AG20443 (cell line): ENCODE measurements at places on chromosomes 16 and 17.

- DNase-seq: peak; percentile 75
Observed at GRCh38 chr17:4678448-4679026, 25.4 kb downstream of the PELP1 start.

- DNase-seq: no peak
Observed at GRCh38 chr17:45262516-45263476, 902 bp upstream of the SPATA32 start.

DNA sequence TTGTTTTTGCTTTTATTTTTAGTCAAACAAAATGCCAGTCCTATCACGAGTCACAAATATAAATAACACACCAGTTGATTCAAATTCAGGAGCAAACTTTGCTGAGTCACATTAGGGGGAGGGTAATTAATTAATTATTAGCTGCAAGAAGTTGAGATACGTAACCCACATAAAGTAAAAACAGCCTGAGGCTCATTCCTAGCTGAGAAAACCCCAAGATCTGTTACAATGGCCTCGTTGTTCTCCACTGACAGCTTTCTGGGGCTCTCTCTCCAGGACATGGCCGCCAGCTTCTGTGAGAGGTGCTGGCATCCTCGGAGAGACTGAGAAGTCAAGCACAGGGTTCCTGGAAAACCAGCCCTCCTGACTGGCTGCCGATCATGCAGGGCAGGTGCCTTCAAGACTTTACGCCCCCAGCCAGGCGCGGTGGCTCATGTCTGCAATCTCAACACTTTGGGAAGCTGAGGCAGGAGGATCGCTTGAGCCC, 11.1 kb downstream of the RAB40B start:
- DNase-seq: no peak

DNA sequence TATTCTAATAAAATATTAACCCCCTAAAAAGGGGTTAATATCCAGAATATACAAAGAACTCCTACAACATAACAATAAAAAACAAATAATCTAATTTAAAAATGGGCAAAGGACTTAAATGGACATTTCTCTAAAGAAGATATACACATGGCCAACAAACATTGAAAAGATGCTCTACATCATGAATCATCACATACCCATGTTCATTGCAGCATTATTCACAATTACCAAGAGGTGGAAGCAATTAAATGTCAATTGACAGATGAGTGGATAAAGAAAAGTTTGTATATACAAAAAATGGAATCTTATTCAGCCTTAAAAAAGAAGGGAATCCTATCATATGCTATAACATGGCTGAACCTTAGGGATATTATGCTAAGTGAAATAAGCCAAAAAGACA, 36.8 kb downstream of the CPD start:
- no peak for DNase-seq

- no peak for DNase-seq
Observed at GRCh38 chr17:28306954-28307401, 12.0 kb upstream of the TMEM97 start.

DNA sequence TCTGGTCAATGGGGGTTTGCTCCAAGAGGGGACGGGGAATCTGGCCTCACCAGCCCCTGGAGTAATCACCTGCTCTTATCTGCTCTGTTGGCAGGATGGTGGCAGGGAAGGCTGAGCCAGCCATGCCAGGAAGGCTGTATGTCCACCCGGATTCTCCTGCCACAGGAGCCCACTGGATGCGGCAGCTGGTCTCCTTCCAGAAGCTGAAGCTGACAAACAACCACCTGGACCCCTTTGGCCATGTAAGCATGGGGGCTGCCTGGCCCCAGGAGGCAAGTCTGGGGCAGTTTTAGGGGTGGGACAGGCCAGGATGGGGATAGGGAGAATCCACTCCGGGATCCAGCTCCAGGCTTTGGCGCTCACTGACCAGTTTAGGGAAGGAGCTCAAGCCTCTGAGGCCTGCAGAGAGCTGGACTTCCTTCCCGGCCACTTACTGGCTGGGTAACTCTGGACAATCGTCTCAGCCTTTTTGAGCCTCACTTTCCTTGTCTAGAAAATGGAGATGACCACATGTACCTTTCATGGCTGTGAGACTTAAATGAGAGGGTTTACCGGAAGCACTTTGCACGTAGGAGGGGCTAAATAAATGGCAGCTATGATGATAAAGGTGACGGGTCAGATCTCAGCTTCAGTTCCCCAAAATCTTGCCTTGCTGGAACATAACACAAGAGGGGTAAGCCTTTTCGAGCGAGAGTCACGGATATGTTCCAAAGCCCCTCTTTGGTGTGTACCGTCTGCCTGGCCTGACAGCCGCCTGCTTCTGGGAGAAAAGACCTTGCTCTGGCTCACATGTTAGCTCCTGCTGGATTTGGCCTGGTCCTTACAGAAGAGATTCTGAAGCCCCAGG, 15.4 kb downstream of the TBX4 start:
- DNase-seq: peak; percentile 64

DNA sequence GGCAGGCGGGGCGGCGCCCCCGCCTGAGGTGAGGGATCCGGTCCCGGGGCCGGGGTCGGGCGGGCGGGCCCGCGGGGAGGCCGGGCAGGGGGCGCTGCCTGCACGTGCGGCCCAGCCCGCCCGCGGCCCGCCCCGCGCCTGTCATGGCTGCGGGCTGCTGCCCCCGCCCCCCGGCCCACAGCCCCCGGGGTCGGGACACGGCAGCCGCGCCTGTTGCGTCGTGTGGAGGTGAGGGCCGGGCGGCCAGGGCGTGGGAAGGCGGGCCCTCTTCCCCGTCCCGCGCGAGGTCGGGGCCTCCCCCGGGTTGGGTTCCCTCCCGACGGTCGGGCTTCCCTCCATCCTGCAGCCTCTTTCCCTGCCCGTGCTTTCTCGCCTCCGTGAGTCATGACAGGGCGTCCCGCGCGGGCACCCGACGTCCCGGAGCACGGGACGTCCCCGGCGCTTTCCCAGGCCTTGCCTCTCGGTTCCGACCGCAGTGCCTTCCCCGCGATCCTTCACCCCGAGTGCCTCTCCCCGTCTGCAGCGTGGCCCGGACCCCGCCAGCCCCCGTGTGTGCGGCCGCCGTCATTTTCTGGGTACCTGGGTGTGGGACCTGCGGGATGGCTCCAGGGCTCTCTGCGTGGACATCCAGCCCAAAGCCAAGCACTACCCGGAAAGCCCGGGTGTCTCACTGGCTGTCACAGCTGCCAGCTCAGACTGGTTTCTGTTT, 76.7 kb downstream of the CHD9 start:
- peak; percentile 77 for DNase-seq

DNA sequence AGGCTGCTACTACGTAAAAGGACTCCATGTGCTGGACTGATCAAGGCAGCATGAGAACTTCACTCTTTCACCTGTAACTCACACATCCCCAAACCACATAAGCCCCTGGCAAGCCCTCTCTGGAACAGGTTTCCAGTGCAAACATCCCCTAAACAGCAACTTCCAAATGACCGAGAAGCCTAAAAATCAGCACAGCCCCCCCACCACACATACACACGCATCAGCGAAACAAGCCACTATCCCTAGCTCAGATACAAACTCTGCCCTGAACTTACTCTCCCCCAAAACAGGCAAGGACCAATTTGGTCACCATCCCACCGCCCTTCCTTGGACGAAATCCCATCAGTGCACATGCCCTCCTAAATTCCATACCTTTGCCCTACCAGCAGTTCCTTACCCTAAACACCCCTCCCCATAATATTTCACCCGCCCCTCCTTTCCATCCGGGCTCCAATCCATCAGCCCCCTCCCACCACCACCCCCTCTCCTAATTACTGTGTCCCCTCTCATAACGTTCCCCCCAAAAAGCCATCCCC, 735 bp downstream of the LSM12 start:
- DNase-seq: no peak

GRCh38 chr16:19919142-19919541, 34.5 kb upstream of the GPRC5B start:
- DNase-seq: no peak

DNA sequence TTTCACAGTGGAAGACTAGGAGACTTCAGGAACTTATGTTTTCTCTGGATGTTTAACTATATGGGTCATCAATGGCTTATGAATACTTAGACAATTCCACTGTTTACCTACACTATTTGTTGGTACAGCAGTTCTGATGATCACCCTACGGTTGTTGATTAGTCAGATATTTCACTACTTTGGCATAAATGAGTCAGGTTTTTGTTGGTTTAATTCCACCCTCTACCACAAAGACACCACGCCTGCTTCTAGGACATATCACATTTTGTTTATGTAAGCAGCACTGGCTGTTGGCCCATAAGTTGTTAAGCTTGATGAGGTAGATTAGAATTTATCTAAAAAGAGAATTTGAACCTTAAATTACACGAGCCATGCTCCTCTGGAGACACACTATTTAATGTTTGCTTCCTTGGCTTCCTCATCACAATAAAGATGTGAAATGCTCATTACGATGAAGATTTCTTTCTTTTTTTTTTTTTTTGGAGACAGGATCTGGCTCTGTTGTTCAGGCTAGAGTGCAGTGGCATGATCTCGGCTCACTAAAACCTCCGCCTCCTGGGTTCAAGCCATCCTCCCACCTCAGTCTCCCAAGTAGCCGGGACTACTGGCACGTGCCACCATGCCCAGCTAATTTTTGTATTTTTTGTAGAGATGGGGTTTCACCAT, 4.3 kb downstream of the GDE1 start:
- DNase-seq: peak; percentile 34

DNA sequence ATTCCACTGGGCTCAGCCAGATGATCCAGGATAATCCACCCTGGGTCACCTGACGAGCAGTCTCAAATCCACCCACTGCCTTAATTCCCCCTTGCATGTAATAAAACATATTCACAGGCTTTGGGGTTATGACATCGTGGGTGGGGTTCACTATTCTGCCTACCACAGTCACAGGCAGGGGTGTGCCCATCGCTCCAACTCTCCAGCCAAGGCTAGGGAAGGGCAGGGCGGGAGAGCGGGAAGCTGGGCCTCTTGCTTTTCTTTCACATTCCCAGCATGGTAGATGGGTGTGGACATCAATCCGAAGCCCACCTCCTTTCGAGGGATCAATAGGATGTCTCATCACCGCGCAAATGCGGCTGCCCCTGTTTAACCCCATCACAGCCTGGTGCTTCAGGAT, 12.7 kb upstream of the CD300LD start:
- DNase-seq: no peak

DNA sequence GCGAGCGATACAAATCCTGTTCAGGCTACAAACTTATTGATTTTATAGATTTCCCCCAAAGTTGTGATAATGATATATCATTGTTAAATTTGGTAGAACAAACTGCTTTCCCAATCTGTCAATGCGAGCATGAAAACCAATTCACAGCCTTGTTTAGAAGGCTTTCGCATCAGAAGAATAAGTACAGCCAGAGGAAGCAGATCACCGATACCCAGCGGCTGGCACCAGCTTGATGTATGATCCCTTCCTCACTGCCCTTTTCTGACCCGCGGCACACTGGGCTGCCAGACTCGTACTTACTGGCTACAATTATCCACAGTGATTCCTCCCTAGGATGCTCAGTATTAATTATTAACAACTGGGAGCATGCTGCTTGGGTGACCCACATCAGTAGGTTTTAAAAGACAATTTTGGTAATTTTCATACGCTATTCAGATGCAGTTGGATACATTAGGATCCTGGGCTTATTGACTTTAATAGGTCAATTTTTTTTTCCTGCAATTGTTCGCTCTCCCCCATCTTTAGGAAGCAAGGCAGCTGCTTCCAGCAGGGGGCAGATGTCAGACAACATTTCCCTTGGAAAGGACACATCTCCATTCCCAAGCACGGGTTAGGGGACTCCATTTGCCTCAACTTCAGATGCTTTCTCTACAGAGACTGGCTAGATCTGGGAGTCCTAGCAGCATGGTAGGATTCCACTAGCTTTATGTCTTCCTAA, 582.7 kb upstream of the PSMD7 start:
- peak; percentile 16 for DNase-seq

GRCh38 chr16:89371968-89372634, 118.3 kb downstream of the ANKRD11 start:
- DNase-seq: no peak

GRCh38 chr16:70634861-70635260, 11.5 kb upstream of the IL34 start:
- DNase-seq: no peak

DNA sequence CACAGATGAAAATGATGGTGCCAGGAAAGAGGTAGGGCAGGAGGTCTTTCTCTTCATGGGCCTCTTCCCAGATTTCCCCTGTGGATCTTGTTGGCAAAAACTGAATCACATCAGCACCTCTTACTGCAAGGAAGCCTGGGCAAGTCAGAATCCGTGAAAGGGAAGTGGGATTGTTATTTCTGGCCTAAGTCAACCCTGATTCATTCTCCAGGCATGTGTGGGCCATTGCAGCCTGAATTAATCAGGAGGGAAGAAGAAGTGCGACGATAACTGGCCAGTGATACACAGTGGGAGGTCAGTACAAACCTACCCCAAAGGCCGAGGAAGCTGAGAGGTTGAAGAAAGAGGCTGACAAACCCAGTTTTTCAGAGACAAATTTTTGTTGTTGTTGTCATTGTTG, 17.9 kb upstream of the NSMCE1 start:
- peak; percentile 94 for DNase-seq

DNA sequence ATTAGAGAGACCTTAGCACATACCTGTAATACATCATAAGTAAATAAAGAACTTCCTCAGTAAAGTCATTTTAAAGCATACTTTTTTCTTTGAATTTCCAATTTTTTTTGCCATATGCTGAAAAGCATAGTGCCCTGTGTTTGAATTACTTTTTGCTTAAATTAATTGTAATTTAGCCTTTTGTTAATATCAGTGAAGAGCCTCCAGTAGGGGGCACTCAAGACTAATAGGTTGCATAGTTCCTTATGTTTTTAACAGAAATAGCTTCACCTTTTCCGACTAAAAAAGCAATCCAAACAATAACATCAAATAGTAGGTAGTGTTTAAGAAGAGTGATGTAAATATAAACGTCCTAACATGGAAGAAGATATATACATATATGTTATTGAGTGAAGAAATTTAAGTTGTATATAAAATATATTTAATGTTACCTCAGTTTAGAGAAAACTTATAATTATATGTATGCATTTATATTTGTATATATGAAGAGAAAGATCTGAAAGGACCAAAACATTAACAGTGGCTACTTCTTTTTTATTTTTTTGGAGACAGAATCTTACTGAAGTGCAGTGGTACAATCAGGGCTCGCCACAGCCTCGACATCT, 18.6 kb downstream of the RAD51C start:
- peak; percentile 30 for DNase-seq

DNA sequence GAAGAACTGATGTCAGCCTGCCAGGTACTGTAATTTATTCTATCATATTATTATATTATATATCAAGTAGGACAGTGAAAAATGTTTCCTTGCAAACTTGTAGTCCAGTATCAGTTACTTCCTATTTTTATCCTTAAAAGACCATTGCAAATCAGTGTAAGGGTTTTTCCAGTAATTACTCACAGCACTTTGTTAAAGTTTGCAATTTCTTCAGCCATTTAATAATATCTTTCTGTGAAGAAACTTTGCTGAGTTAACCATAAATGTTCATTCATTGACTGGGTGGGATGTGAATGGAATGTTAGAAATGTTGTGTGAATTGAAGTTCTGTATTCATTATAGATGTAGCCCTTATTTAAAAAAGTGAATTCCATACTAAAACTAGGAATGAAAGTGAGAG, 26.7 kb downstream of the HAPSTR1 start:
- DNase-seq: no peak

DNA sequence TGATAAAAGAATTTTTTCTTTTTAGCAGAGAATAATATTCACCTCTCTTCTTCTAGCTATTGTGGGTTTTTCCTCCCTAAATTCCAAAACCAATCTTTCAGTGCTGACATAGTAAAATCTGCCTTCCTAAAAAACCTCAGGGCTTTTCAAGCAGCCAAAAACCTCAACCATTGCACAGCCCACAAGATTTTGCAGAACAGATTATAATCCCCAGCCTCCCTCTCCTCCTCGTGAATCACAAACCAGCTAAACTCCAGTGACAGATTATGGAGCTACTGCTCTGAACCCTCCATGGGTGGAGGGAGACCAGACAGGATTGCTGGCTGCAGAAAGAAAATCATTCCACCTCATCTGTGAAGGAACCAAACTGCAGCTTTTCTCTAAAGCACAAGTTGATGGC, 341.6 kb downstream of the SOX9 start:
- no peak for DNase-seq
